NCI-H748 treated with DMSO at 0.1 percent for 48 hours (cell line): ENCODE measurements at places on chromosomes 3 and 15.

DNA sequence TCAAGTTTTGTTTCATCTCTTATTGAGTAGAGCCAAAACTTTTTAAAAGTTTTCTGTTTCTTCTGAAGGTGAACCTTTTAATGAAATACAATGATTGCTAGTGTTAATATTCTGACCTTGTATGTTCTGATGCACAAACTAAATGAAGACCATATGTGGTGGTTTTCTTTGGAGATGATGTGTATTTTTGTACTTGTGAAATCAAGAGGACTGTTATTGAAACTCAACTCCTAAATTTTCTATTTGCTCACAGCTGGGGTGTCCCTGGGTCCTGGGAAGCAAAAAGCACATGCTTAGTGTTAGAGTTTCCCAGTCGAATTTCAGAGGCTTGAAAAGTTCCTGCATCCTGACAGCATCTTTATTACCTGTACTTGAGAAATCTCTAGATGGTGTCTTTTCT, 1185.8 kb upstream of the ALCAM start:
- DNase-seq = no peak

GRCh38 chr3:135908225-135908624, 57.3 kb upstream of the PPP2R3A start:
- no peak for DNase-seq

GRCh38 chr3:129211345-129211744, 27.6 kb upstream of the CNBP start:
- DNase-seq = no peak

DNA sequence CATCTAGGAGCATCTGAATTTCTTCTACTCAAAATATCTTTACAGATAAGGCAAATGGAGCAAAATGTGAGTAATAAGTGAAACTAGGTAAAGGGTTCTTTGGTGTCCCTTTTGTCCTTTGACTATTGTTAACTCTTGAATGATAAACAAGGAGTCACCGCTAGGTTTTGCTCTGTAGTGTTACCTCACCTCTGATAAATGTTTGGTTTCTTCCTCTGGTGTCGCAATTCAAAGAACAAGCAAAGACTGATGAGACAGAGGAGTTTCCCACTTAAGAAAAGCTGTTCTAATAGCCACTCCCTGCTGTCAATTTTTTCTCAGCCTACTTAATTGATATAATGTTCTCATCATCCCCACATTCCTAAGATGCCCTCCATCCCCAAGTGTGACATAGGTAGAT, 925.9 kb downstream of the IGSF11 start:
- no peak for DNase-seq

DNA sequence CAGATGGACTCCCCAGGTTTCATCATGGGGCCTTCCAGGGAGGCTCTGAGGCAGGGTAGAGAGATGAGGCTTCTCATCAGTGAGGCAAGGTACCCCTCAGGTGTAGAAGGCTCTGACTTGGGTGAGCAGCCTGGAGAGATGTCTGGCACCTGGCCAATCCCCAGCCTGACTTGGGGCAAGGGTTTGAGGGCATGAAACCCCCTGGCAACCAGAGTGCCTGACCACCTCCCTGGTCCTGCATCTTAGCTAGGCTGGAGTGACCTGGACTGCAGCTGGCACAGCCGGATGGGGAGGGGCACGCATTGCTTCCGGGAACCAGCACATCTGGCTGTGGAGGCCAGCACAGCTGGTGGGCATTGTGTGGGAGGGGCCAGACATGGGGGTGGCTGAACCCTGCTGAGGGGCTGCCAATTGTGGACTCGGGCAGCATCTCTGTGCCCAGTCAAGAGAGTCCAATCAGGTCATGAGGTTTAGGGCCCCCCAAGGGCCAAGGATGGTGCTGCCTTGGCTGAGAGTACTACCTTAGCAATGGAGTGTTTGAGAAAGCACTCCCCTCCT, 1.9 kb downstream of the ZBTB47 start:
- DNase-seq = no peak

- DNase-seq = no peak
Measured at GRCh38 chr3:44892689-44893088, 18.3 kb downstream of the TGM4 start.

DNA sequence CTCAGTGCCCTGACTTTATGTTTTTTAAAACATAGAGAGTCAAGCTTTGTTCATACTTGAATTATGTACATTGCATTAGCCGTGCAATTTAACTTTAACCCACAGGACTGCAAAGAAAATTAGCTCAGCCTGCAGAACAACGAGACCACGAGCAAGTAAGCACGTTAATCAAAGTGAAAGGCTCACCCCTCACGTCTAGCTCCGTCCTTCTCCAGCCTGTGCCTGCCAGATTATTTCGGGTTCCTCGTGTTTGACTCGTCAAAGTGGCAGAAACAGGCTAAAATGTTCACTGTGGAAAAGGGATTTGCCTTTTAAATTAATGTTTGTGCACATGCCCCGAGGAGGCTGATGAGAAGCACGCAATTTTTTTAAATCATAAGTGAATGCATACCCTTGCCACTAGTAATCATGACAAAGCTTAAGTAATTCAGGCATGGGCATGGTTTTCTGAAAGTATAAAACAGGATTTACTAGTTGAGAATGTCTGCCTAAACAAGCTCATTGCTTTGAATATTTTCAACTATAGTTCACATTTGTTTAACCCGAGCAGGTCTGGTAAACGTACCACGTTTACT, 15.3 kb downstream of the ZBTB38 start:
- peak; percentile 16 for DNase-seq

DNA sequence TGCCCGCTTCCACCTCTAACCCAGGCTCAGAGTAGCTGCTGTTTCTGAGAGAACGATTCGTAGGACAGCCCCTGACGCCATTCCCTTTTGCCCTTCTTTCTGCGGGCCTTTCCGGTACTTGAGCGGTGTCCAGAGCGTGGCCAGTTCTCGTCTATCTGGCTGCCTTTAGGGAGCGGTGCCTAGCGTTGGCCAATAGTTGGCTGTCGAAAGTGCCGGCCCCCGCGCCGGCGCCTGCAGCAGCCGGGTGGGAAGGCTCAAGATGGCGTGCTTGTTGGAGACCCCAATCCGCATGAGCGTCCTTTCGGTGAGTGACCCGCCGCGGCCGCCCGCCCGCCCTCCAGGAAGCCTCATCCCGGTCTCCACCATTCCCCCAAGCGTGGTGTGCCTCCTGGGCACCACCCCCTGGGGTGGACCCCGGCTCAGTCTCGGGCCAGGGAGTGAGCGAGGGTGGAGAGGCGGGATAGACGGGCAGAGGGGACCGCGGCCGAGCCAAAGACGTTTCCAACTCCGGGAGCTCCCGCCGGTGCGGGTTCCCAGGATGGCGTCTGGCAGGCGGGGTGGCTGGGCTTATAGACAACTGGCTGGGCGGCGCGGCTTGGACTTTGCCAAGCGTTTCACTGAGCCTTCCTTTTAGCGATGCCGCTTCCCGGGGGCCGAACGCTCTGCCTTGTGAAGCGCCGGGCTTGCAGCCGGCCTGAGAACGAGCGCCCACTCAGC, at the start of gene ARMC8:
Gene ARMC8 (plus strand): TSS at position 6 of the 717 bp plus-strand sequence. CDS start 254 bp downstream, at position 260.
- DNase-seq = no peak

DNA sequence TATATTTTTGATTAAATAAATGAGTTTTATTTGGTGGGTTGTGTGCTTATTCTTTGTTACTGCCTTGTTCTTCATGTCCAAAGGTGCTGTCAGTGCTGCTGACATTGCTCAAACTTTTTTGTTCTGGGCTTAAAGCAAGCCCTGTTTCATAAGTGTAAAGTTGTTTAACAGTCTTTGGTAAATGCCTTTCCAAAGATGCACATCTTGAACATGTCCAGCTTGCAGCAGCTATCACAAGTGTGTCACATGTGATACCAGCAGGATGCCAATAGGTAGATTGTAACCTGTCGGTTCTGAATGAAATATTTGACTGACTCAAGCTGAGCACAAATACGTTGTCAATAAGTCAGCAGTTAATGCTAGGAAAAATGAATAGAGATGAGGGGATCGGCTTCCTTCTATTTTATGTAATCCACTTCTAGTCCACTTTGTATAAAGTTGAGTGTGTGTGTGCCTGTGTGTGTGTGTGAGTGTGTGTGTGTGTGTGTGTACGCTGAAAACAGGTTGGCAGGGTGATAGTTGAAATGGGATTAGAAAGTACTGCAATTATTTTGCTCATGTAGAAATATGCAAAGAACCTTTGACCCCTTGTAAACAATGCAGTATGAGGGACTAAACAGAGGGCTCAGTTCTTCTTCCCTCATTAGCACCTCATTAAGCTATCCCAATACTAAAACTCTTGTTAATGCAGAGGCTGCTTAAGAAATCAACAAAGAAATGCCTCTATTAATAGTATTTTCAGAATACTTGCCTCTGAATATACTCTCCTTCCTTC, 986.5 kb downstream of the TUSC7 start:
- DNase-seq = no peak

DNA sequence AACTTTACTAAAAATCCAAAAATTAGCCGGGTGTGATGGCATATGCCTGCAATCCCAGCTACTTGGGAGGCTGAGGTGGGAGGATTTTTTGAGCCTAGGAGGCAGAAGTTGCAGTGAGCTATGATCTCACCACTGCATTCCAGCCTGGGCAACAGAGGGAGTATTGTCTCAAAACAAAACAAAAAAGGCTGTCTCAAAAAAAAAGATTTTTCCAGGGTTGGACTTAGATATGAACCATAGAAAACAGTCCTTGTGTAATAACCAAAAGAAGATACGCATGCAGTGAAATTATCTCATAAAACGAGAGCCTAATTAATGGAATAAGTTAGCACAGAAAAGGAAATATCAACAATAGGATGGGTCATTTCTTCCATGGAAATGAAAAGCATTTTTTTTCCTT, 320.4 kb upstream of the RASGRP1 start:
- no peak for DNase-seq

DNA sequence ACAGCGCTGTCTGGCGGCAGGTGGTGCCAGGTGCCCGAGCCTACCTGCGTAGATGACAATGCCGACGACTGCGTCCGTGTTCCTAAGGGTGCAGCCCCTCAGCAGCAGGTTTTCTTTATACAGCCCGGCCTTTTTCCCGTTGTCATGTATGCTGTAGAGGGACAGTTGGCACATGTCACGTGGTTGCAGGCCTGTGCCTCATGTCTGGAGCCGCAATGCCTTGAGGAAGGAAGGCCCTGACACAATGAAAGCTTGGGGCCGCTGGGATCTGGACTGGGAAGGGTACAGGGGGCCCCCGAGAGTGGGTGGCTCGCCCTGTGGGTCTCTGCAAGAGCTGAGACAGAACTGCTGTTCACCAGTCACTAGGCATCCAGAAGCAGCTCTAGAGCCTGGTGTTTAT, 136.0 kb downstream of the ATP10A start:
- no peak for DNase-seq

- DNase-seq = no peak
Measured at GRCh38 chr15:85408270-85408746, 27.9 kb downstream of the AKAP13 start.

DNA sequence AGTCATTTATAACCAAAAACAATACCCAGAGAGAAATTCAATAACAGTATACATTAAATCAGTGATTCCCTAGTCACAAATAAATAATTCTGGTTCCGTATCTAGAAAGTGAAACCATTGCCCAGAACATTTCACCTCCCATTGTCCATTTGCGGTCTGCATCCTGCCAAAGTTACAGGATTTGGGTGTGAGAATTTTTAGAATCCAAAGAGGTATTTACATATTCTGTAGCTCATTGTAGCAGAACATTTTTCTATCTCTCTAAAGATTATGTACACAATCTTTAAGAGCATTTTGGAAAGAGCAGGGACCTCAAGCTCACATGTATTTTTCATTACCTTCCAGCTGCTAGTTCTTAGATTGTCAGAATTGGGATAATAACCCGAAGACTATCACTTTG, 261.6 kb downstream of the CHL1 start:
- DNase-seq = no peak

- no peak for DNase-seq
Measured at GRCh38 chr3:5437783-5438323, 250.3 kb downstream of the EDEM1 start.

GRCh38 chr3:72769758-72770540, 78.3 kb downstream of the SHQ1 start:
- DNase-seq = peak; percentile 66
